Hematopoietic multipotent progenitor cell treated with erythropoietin and hydrocortisone succinate and interleukin-3 and kit ligand, for 6 days (in vitro differentiated cells): ENCODE measurements at places on chromosomes 11 and 22.

- DNase-seq = peak; percentile 30
These were observed 35.3 kb downstream of the MMP13 start for GRCh38 chr11:102920118-102920684.

DNA sequence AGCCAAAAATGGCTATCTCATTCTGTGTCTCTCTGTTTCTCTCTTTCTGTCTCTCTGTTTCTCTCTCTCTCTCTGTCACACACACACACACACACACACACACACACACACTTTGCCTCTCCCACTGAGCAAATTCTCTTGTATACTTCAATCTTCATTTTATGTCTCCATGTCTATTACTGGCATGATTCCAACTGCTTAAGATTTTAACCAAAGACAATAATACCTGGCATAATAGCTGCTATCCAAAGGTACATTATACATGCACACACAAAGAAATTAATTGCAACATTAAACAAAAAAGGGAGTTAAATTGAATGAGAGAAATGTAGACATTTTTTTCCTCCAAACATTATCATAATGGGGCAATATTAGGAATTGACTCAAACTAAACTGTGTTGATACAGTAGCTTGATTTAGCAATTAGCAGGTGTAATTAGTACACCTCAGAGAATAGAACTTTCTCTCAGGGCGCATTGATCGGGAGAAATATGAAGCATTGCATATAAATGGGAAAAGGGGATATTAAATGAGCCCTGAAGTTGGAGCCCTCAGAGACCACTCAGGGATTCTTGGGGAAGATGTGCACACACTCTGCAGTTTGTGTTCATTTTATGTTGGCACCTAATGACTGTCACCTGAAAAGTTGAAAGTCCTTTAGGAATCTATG lies 17.4 kb upstream of the SLC1A2 start:
- no peak for DNase-seq

DNA sequence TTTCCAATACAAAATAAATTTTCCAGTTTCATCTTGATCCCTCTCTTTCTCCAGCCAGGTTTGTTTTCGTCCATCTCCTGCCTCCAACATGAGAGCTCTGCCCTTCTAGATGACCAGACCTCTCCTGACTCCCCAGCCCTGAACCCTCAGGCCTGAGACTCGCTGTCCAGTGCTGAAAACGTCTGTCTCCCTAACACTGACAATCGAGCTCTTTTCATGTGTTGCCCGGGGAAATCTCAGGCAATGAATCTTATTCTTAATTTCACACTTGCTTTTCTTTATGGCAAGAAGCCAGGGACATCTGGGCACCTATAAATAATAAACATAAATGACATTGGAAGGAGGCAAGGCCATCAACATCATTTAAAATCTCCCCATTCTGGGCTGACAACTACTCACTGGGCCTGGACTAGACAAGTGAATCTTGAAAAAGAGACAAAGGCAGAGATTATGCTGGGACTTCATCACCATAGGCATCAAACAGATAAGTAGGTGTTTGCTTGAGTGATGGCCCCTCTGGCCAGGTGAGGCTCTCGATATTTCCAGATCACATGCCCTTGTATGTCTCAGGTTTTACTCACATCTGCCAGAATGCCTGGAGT lies 274.5 kb upstream of the B3GAT1 start:
- DNase-seq = no peak

- DNase-seq = peak; percentile 94
These were observed 6.5 kb downstream of the KREMEN1 start for GRCh38 chr22:29079218-29079901.

- DNase-seq = no peak
These were observed 804.4 kb downstream of the BRD1 start for GRCh38 chr22:49023161-49023878.

DNA sequence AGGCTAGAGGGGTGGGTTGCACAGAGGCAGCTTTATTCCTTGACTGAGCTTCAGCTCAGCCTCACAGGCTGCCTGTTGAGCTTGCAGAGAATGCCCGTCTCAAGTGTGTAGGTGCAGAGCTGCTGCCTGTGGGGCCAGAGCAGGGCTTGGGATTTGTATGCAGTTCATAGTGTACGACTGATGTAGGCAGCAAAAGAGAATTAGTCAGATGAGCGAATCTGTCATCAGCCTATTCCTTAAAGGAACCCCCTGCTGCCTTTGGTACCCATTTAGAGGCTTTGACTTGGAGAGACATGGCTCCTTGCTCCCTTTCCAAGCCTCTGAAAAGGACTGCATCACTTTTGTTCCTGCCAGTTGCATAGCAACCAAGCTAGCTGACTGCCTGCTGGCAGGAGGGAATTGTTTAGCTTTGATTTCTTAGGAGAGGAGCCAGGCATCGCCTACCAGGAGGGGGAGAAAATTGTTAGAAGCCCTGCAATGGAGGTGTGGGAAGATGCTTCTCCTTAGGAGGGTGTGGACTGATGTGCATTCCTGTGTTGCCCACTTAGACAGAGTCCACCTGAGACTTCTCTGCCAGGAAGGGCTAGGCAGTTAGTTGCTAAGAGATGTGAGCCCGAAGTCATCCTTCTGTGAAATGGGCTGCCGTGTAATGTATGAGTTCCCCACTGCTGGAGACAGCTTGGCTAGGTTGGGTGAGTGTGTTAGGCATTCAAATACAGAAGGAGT lies 10.9 kb downstream of the ACO2 start:
- DNase-seq = no peak

DNA sequence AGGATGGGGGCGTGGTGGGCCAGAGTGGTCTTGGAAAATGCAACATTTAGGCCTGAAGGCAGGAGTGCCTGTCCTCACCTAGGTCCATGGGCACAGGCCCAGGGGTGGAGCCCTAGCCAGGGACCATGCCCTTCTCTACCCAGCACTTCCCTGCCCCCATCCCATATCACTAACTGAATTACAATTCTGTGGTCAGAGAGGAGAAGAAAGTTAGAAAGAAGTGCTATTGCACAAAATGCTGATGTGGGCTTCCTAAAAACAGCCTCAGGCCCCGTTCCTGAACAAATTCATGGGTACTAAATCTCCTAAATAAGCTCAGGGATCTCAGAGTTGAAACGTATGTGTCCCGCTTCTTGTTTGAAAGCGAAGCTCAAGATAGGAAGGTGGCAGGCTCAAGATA lies 3.5 kb upstream of the ASRGL1 start:
- peak; percentile 53 for DNase-seq

GRCh38 chr22:27247701-27248434 lies 553.7 kb downstream of the MN1 start:
- no peak for DNase-seq

DNA sequence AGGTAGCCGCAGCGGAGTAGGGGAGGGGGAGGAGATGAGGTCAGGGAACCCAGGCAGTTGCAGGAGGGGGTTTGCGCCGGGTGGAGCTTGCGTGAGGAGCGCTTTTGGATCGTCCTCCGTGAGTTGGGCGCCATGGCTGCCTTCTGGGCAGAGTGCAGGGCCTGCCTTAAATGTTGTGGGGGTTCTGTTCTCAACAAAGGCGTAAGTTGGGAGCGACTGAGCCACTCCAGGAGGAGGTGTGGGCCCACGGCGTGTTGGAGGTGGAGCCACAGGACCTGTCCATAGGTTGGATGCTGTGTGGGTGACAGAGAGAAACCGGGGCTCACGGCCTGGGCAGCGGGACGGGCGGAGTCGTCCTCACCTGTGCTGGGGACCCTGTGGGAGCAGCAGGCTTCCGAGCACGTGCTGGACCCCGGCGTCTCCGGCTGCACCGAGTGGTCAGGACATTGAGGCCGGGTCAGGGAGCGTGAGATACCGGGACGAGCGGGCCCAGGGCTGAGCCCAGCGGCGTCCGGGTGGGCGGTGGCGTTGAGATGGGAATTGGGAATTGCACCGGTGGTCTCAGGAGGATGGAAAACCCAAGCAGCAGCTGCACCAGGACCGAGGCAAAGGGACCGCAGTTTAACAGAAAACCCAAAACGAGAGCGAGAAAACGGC lies 977 bp upstream of the PGGHG start:
- DNase-seq = no peak

GRCh38 chr11:123451183-123451781 lies 21.2 kb downstream of the GRAMD1B start:
- DNase-seq = no peak

GRCh38 chr11:15677181-15677580 lies 562.5 kb downstream of the INSC start:
- no peak for DNase-seq

DNA sequence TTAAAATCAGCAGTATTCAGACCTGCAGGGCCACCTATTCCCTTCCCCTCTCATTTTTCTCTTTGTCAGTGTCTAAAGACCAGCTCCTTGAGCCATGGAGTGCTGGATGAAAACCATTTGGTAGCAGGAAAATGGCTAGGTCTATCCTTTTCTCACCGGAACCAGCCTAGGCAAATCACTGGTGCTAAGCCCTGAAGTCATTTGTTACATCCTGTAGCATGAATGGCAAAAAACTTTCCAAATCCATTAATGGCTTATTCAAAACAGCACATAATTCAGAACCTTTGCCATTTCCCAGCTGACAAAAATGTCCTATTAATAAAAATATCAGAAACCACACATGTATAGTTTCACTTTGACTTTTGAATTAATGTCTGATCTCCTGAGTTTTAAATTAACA lies 209.5 kb upstream of the E2F8 start:
- no peak for DNase-seq

GRCh38 chr11:61509043-61510029 lies 787 bp downstream of the LRRC10B start:
- peak; percentile 90 for DNase-seq
